ENCODE measurements at places on chromosomes 4 and X. TPM values are rescaled to one million over a fixed set of nuclear protein-coding genes. Genes with fewer than 3 reads are reported as not detected.

GRCh38 chr4:110484767-110485166, 8.8 kb downstream of the ENPEP start:
- DNase-seq: no peak

DNA sequence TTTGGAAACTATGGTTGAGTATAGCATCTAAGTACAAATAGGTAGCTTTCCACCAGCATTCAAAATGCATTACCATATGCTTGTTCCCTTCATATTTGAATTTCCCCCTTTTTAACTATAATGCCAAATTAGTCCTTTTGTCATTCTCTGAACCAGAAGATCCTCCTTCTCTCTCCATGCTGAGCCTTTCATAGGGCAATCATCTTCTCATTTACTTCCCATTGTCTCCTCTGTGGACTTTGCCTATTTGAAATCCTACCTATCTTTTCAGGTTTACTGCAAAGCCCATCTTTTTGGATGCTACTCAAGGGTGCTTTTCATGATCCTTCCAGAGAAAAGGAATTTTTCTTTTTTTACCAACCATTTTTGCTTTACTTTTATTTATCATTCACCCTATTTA, 54.7 kb downstream of the DKK2 start:
- DNase-seq: no peak

DNA sequence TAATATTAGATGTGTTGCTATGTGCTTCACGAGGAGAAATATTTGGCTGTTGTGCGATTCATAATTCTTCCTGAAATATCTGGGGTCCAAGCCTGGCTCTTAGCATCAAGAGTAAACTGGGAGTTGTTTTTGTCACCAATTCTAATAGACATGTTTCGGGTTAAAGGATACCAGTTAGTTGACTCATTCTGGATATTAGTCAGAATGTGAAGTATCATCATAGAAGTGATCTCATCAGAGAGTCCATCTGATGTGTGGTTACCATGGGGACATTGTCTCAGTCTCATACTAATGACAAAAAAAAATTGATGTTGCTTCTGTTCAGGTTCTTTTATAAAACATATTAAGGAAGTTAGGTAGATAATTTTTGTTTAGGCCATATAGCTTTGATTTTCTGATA, 57.2 kb upstream of the MTMR1 start:
- DNase-seq: no peak

GRCh38 chrX:135489542-135489941, 30.9 kb upstream of the INTS6L start:
- no peak for DNase-seq

The CPLX1 gene
- 4.6 TPM for total RNA-seq

The CXCR3 gene
- not detected for total RNA-seq

The GPR34 gene
- total RNA-seq: not detected

GRCh38 chrX:64176876-64177275, 28.6 kb downstream of the AMER1 start:
- no peak for DNase-seq

All from mesothelial cell of epicardium (in vitro differentiated cells).